Small intestine (tissue), 16 donors: ENCODE measurements at places on chromosomes 16 and 17. TPM values are rescaled to one million over a fixed set of nuclear protein-coding genes. Genes with fewer than 3 reads are reported as not detected.

The KRT24 gene
- polyA plus RNA-seq: not detected

The TNS4 gene
- 3.0 TPM for polyA plus RNA-seq

The OR1A2 gene
- polyA plus RNA-seq: not detected

The PYDC1 gene
- polyA plus RNA-seq: not detected

The FNDC8 gene
- polyA plus RNA-seq: not detected

The SLC2A4 gene
- polyA plus RNA-seq: 5.0 TPM

DNA sequence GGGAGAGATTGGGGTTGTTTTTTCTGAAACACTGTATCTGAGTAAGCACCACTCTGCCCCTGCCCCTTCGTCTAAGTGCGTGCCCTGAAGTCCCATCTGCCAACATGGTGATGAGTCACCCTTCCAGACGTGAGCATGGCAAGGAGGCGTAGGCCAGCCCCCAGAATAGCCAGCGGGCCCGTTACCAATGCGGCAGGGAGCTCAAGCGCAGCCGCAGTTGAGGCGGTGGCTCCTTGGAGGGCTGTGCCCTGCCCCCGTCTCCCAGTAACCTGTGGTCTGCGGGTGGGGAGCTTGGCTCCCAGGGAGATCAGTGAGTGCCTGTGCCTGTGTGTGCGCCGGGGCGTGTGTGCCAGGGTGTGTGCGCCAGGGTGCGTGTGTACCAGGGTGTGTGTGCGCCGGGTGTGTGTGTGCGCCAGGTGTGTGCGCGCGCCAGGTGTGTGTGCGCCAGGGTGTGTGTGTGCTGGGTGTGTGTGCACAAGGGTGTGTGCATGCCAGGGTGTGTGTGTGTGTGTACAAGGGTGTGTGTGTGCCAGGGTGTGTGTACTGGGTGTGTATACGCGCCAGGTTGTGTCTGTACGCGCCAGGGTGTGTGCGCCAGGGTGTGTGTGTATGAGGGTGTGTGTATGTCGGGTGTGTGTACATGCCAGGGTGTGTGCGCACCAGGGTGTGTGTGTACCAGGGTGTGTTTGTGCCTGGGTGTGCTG, 98.6 kb upstream of the CHMP6 start:
- no peaks in the 10 kb centered on the region for H3K27me3 ChIP-seq
- no peak overlapping the region for H3K4me3 ChIP-seq
- peaks cover 84% of the 10 kb centered on the region for H3K36me3 ChIP-seq
- H3K27ac ChIP-seq: no peak overlapping the region
- H3K4me1 ChIP-seq: no peaks in the 10 kb centered on the region

DNA sequence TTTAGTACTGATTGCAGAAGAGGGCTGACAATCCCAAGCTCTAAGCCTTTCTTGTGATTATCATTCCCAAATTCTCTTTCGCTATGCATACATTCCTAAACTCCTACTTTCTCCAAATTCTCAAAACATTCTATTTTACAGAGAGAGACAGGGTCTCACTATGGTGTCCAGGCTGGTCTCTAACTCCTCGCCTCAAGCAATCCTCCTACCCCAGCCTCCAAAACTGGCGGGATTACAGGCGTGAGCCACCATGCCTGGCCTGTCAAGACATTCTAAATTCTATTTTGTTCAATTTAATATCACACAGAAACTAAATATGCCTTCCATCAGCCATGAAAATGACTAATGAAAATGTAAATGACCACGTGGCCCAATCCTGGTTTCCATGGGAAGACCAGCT, 39.8 kb downstream of the ANKRD11 start:
- H3K36me3 ChIP-seq: peaks cover 8% of the 10 kb centered on the region
- H3K27ac ChIP-seq: no peak overlapping the region
- DNase-seq: no peak
- H3K4me1 ChIP-seq: peaks cover 12% of the 10 kb centered on the region

- H3K27me3 ChIP-seq: no peaks in the 10 kb centered on the region
- no peak for DNase-seq
- no peak overlapping the region for H3K4me3 ChIP-seq
- no peaks in the 10 kb centered on the region for H3K4me1 ChIP-seq
Observed at GRCh38 chr17:37299257-37299980, 76.4 kb upstream of the C17orf78 start.

GRCh38 chr17:46851029-46851741, at the start of gene WNT9B:
WNT9B (plus strand) TSS chr17:46851583; CDS start chr17:46851639, 56 bp downstream.
- no peaks in the 10 kb centered on the region for H3K36me3 ChIP-seq
- no peaks in the 10 kb centered on the region for H3K27me3 ChIP-seq
- peak within 1 kb of the TSS; percentile 64 for H3K4me3 ChIP-seq

DNA sequence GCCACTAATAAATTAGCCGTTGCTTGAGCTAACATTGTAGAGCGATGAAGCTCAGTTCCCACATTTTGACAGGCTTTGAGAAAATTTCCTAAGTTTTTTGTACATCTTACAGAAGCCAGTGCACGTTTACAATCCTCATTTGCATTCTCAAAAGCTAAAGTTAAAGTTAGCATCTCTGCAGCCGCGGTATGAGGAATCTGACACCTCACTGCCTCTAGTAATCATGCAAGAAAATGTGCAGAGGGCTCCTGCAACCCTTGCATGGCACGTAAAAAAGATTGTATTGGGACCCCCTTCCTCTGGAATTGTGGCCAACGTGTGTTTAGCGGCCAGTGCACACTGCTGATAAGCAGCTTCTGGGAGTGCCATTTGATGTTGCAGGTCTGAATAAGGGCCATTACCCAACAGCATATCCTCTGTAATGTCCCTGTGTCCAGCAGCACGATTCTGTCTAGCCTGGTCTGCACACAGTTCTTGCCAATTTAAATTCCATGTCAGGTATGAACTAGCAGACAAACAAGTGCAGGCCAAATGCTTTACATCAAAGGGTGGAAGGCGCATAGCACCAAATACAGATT, 12.4 kb upstream of the ZNF689 start:
- H3K4me3 ChIP-seq: no peak overlapping the region
- DNase-seq: no peak
- no peak overlapping the region for H3K27ac ChIP-seq
- peaks cover 11% of the 10 kb centered on the region for H3K4me1 ChIP-seq
- H3K36me3 ChIP-seq: no peaks in the 10 kb centered on the region
- H3K27me3 ChIP-seq: no peaks in the 10 kb centered on the region

DNA sequence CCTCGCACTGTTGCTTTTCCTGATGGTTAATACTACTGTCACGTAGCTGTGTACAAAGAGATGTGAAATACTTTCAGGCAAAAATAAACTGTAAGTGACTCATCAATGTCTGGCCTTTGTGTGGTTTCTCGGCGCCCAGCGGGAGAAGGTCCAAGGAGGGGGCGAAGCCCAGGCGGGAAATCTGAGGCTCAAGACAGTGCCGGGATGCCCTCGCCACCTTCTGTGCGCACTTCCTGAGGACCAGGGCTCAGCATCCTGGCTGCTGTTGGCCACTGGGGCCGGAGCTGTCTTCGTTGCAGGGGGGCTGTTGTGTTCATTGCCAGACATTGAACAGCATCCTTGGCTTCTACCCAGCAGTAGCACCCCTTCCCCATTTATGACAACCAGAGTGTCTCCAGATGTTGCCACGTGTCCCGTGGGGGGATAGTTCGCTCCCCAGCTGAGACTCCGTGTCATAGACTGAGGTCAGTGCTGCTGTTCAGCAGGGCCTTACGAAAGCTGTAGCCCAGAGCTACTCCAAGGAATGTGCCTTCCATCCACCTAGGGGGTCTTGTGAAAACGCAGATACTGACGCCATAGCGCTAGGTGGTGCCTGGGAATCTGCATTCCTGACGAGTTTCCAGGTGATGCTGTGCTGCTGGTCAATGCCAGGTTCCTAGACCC, 67.3 kb upstream of the PLCG2 start:
- H3K36me3 ChIP-seq: peaks cover 12% of the 10 kb centered on the region
- H3K4me3 ChIP-seq: no peak overlapping the region
- no peaks in the 10 kb centered on the region for H3K27me3 ChIP-seq
- peaks cover 11% of the 10 kb centered on the region for H3K4me1 ChIP-seq
- no peak for DNase-seq
- no peak overlapping the region for H3K27ac ChIP-seq

DNA sequence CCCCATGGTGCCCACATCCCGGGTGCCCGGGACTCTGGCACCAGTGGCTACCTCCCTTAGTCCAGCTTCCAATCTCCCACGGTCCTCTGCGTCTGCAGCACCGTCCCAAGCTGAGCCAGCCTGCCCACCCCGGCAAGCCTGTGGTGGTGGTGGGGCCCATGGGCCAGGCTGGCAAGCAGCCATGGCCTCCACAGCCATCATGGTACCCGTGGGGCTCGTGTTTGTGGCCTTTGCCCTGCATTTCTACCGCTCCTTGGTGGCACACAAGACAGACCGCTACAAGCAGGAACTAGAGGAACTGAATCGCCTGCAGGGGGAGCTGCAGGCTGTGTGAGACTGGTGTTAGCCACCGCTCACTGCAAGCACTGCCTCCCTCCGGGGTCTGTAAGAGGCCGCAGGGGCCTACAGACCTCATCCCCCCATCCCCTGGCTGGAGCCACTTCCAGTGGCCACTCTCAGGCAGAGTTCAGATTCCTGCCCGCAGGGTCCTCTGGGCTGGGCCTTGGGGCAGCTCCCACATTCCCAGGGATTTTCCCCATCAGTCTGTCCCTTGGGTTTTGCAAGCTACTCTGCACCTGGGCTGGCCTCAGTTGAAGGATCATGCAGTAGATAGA, 3.9 kb upstream of the SETD1A start:
- peaks cover 1% of the 10 kb centered on the region for H3K4me1 ChIP-seq
- H3K27ac ChIP-seq: no peak overlapping the region
- no peaks in the 10 kb centered on the region for H3K27me3 ChIP-seq
- peak; percentile 88 for DNase-seq

- no peaks in the 10 kb centered on the region for H3K36me3 ChIP-seq
- DNase-seq: no peak
- H3K27ac ChIP-seq: no peak overlapping the region
- H3K4me3 ChIP-seq: no peak overlapping the region
Observed at GRCh38 chr17:50953518-50953830, 87.3 kb upstream of the TOB1 start.

DNA sequence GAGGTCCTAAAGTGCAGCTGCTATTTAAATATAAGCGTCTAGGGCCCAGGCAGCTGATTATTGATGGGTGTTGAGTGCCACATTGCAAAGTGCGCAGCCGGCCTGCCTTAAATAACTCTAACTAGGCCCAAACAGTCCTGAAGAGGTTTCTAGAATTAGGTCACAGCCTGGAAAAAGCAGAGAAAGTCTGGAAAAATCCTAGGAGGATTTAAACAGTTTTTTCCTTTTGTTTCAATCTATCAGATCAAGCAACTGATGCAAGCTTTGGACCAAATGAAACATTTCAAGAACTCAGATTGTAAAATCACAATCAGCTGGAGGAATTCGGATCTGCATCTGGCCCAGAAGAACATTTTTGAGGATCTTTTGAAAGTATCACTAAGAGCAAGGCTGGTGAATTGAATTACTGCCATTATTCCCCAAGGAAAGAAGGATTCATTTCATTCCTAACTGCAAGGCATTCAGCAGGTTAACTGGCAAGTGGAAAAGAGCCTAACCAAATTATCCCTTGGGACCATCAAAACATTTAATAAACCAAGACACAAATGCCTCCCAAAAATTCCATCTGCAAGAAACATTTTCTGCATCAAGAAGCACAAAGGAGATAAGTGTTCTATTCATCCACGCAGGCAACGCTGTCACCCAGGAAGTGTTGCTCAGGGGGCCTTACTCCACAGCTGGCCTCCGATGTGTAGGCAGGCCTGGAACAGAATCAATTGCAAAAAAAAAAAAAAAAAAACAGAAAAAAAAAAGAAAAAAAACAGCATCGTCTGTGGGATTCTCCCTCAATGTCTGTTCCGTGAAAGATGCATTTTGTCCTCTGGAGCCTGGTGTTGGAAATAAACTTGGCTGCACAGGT, 46.1 kb downstream of the IRX3 start:
- no peak for DNase-seq
- H3K4me3 ChIP-seq: no peak overlapping the region
- H3K4me1 ChIP-seq: no peaks in the 10 kb centered on the region
- H3K27me3 ChIP-seq: peaks cover 5% of the 10 kb centered on the region
- no peak overlapping the region for H3K27ac ChIP-seq
- no peaks in the 10 kb centered on the region for H3K36me3 ChIP-seq

- H3K4me3 ChIP-seq: no peak overlapping the region
- peaks cover 7% of the 10 kb centered on the region for H3K27me3 ChIP-seq
- DNase-seq: no peak
- no peaks in the 10 kb centered on the region for H3K4me1 ChIP-seq
Observed at GRCh38 chr17:45742251-45742650, 41.9 kb upstream of the CRHR1 start.

DNA sequence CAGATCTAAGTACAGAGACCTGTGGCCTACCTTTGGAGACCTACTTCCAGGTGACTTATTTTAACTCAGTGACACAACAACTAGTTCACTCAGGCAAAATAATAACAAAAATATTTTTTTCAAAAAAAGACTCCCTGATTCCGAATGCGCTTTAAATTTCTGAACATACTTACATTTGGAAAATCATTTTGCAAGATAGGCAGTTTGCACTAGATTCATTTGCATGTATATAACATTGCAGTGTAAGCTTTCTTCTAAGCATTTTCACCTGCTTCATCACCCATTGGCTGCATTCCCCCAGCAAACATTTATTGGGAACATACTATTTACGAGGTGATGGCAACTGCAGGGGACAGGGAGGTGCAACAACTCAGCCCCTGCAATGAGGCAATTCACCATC, 166.8 kb downstream of the GRIN2A start:
- no peak for DNase-seq
- no peaks in the 10 kb centered on the region for H3K36me3 ChIP-seq
- no peak overlapping the region for H3K4me3 ChIP-seq
- no peaks in the 10 kb centered on the region for H3K27me3 ChIP-seq

- H3K27me3 ChIP-seq: no peaks in the 10 kb centered on the region
- no peaks in the 10 kb centered on the region for H3K36me3 ChIP-seq
- no peak overlapping the region for H3K4me3 ChIP-seq
- H3K27ac ChIP-seq: no peak overlapping the region
- peak; percentile 57 for DNase-seq
Observed at GRCh38 chr17:57518587-57519581, 226.2 kb downstream of the CCDC182 start.

DNA sequence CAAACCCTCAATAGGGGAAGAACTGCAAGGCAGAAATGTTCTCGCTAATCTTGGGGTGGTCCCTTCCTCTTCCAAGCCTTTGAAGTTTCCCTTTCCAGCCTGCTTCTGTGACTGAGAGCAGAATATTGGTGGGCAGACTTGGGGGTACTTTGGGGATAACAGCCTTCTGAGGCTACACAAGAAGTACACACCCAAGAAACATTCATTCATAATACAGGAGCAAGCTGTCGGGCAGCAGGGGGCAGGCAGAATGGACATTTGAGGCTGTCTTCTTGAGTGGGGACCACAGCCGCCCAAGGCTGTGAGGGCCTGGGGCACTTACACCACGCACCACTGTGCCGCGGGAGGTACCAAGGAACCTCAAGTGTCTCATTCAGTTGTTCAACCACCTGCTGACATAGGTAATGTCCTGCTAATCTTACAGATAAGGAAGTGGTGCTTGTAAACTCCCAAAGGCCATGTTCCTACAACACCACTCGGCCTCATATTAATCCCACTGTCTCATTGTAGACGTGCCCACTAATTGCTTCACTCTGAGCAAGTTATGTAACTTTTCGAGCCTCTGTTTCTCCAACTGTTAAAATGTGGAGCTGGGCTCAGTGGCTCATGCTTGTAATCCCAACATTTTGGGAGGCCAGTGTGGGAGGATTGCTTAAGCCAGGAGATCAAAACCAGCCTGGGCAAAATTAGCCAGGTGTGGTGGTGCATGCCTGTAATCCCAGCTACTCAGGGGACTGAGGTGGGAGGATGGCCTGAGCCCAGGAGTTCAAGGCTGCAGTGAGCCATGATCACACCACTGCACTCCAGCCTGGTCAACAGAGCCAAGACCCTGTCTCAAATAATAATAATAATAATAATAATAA, 2.5 kb upstream of the MRPS23 start:
- H3K27me3 ChIP-seq: no peaks in the 10 kb centered on the region
- H3K4me3 ChIP-seq: no peak overlapping the region
- H3K36me3 ChIP-seq: no peaks in the 10 kb centered on the region
- H3K27ac ChIP-seq: peak overlapping the region; percentile 53
- peaks cover 15% of the 10 kb centered on the region for H3K4me1 ChIP-seq
